Memory B cell (primary cell): ENCODE measurements at places on chromosomes 1 and 21.

- peaks cover 9% of the 10 kb centered on the region for H3K27me3 ChIP-seq
- no peaks in the 10 kb centered on the region for H3K36me3 ChIP-seq
- no peak overlapping the region for H3K4me3 ChIP-seq
- H3K27ac ChIP-seq: no peak overlapping the region
- no peak for DNase-seq
These were observed 71.0 kb downstream of the DHRS3 start for GRCh38 chr1:12546771-12547585.

- DNase-seq: no peak
- H3K27ac ChIP-seq: no peak overlapping the region
- H3K36me3 ChIP-seq: peaks cover 12% of the 10 kb centered on the region
- H3K4me1 ChIP-seq: peaks cover 2% of the 10 kb centered on the region
- H3K27me3 ChIP-seq: no peaks in the 10 kb centered on the region
These were observed 16.2 kb upstream of the RNPC3 start for GRCh38 chr1:103509250-103509649.

GRCh38 chr1:62746086-62746808 is 37.7 kb upstream of the ATG4C start:
- peak; percentile 31 for DNase-seq
- no peaks in the 10 kb centered on the region for H3K36me3 ChIP-seq
- no peak overlapping the region for H3K27ac ChIP-seq
- H3K4me1 ChIP-seq: no peaks in the 10 kb centered on the region

DNA sequence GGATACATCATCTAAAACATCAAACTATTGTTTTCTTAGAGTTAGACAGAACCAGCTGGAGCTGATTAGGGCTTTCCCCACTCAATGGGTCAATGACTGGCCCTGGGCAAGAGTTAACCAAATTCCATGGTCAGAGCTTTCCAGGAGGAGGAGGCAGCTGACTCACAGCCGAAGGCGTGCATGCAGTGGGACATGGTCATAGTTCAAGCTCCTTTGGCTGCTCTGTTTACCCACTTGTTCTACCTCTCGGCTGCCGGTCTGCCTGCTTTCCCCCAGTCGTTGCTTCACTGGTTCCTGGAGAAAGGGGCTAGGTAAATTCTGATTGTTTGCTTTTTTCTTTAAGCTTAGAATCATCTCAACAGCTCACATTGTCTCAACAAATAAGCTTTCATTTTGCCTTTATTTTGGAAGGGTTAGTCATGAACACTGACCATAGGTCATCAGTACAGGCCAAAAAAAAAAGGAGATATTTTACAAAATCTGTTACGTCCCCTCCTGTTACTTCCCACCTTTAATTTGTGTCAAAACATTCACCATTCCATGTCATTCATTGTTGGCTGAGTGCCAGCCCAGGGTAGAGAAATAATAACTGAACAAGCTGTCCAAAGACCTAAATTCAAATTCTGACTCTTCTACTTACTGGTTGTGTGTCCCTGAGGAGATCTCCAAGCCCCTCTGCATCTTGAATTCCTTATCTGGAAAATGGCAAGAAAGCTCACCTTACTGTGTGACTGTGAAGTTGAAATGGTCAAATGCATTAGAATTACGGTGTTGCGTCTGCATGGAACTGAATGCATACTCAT is 12.0 kb downstream of the MAB21L3 start:
- no peak overlapping the region for H3K27ac ChIP-seq
- H3K4me3 ChIP-seq: no peak overlapping the region
- H3K4me1 ChIP-seq: no peaks in the 10 kb centered on the region
- H3K27me3 ChIP-seq: peaks cover 13% of the 10 kb centered on the region
- DNase-seq: no peak

DNA sequence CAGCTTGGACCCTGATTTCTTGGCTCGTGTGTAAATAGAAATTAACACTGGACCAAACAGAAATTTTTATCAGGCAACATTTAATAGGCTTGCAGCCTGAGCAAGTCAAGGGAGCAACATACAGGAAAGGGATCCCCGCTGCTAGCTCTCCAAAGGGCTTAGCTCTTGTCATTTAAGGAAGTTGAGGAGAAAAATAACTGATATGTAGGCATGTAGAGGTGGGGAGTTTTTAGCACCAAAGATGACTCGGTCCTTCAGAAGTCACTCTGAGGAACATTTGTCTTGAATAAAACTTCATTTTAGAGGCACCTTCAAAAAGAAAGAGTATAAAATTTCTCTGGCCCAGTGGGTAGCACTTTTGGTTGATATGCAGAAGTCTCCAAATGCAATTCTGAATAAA is 27.1 kb downstream of the GBP2 start:
- no peaks in the 10 kb centered on the region for H3K4me1 ChIP-seq
- H3K27me3 ChIP-seq: no peaks in the 10 kb centered on the region
- H3K4me3 ChIP-seq: no peak overlapping the region
- no peak for DNase-seq
